ENCODE measurements at places on chromosomes 12 and 14.

- DNase-seq = no peak
Measured at GRCh38 chr12:70176290-70176689, 66.9 kb upstream of the CNOT2 start.

DNA sequence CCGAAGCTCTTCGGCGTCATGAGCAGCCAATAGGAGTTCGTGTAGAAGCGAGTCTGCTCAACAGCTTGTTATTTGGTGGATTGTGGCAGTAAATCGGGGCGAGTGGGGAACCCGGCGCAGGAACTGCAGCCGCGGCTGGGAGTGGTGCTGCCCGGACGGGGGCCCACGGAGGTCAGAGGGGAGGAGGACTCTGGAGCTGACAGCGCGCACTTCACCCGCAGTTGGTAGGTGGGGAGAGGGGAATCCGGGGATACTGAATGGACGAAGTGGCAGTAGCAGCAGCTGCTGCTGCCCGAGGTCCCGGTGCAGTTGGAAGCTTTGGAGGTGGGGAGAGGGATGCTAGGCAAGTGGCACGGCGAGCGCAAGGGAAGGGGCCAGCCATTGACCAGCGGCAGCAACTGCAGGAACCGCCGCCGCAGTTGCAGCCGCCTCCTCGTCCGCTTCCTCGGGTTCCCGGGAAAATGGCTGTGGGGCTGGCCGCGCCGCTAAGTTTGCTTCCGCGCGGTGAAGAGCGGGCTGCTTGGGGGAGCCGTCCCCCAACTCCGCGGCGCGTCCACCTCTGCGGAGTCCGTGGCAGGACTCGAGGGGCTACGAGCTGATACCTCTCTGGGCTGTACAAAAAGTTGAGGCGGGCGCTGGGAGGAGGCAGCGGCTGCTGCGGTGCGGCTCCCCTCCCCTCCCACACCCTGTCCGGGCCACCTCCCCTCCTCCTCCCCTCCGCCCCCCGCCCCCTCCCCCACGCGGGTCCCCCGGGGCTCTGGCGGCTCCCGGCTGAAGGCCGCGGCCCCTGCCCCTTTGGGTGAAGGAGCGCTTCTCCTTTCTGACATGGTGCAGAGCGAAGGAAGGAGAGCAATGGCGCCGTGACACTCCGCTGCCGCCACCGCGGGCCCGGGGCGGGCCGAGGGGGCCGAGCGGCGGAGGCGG, at the start of gene ARID4A:
TSS of gene ARID4A (plus strand) at position 79 of the 924 bp plus-strand sequence. CDS start 1,300 bp downstream, outside the sequence.
- no peak for DNase-seq

GRCh38 chr12:113211160-113211559, 10.1 kb upstream of the TPCN1 start:
- DNase-seq = no peak

DNA sequence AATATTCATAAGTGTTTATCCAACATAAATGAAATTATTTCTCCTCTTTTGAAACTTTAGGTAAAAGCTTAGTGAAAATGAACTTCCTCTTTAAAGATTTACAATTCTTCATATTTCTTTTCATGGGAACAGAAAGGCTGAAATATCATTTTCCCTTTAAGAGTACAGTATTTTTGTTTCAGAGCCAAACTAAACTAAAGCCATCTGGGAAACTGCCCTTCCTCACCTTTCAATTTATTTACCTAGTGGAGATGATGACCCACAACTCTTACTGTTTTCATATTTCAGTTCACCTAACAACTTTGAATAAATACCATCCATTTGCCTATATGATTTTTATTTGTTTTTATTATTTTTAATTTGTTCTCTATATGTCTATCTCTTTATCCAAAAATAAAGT, 105.4 kb downstream of the ALX1 start:
- DNase-seq = no peak

GRCh38 chr12:53735-54730, 12.5 kb upstream of the IQSEC3 start:
- DNase-seq = no peak

DNA sequence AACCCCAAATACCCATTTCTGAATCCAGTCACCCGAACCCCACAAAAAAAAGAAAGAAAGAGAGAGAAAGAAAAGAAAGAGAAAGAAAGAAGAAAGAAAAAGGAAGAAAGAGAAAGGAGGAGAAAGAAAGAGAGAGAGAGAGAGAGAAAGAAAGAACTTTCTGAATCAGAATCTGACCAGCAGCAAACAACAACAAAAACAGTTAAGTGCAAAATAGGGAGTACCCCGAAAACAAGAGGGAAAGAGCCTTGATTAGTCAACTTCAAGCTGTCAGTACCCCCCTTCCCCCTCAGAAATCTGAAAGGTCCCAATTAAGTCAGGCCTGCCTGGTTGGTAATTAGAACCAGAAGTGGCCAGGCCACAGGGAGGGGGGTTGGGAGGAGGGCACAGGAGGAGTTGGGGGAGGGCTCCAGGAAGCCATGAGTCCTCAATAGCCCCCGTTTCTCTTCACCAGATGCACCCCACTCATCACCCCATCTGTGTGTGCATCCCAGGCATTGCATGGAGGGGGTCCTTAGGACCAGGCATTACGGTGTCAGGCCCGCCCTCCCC, 9.8 kb downstream of the RARG start:
- no peak for DNase-seq
